ENCODE measurements at places on chromosomes 11 and 22.
A peak's percentile ranks its signal among the peaks of the same experiment; 100 is the strongest.

GRCh38 chr11:89381094-89381493 is 110.1 kb downstream of the NOX4 start:
- H3K27me3 ChIP-seq, result no peaks in the 10 kb centered on the region
- peaks cover 4% of the 10 kb centered on the region for H3K36me3 ChIP-seq
- peak; percentile 94 for DNase-seq
- H3K4me3 ChIP-seq, result no peak overlapping the region
- peaks cover 3% of the 10 kb centered on the region for H3K4me1 ChIP-seq
- H3K27ac ChIP-seq, result peak overlapping the region; percentile 98

- no peaks in the 10 kb centered on the region for H3K27me3 ChIP-seq
- H3K27ac ChIP-seq, result no peak overlapping the region
- no peaks in the 10 kb centered on the region for H3K36me3 ChIP-seq
- H3K4me3 ChIP-seq, result no peak overlapping the region
- no peak for DNase-seq
- H3K4me1 ChIP-seq, result peaks cover 2% of the 10 kb centered on the region
Measured at GRCh38 chr11:70948398-70948797, 304.0 kb downstream of the SHANK2 start.

DNA sequence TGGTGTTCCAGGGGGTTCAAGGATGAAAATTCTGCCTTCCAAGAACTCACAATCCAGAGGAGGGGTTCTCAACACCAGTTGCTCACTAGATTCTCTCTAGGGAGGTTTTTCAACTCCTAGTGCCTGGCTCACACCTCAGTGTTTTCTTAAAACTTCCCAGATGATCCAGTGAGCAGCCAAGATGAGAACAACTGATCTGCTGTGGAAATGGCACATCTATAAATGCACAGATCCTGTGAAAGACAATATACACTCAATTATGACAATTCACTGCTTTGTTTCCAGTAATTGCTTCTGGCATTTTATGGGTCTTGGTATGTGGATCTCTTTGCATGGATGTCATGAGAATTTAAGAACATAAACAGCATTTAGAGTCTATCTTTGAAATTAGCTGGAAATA is 45.2 kb upstream of the PRSS23 start:
- no peak overlapping the region for H3K4me3 ChIP-seq
- H3K4me1 ChIP-seq, result peaks cover 1% of the 10 kb centered on the region
- no peaks in the 10 kb centered on the region for H3K36me3 ChIP-seq
- no peaks in the 10 kb centered on the region for H3K27me3 ChIP-seq
- DNase-seq, result no peak

DNA sequence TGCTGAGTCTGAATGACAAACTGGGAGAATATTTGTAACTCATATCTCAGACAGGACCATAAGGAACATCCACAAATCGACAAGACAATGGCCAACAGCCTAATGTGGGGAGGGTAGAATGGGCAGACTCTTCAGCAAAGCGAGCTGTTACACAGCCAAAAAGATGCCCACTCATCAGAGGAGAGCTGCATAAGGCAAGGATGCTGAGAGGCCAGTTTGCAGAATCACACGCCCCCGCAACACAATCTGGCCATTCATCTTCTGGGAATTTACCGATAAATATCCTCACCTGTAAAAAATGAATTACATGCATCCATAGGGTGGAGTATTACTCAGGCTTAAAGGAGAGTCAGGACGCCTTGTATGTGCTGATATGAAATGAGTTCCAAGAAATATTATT is 57.5 kb upstream of the SLC22A12 start:
- peaks cover 2% of the 10 kb centered on the region for H3K4me1 ChIP-seq
- H3K4me3 ChIP-seq, result no peak overlapping the region
- no peak for DNase-seq
- no peaks in the 10 kb centered on the region for H3K36me3 ChIP-seq
- H3K27me3 ChIP-seq, result peaks cover 68% of the 10 kb centered on the region
- H3K27ac ChIP-seq, result no peak overlapping the region

- no peaks in the 10 kb centered on the region for H3K4me1 ChIP-seq
- no peaks in the 10 kb centered on the region for H3K27me3 ChIP-seq
Measured at GRCh38 chr11:35600331-35600838, 17.9 kb upstream of the FJX1 start.

- no peaks in the 10 kb centered on the region for H3K36me3 ChIP-seq
- no peak for DNase-seq
- no peak overlapping the region for H3K4me3 ChIP-seq
- no peak overlapping the region for H3K27ac ChIP-seq
- no peaks in the 10 kb centered on the region for H3K27me3 ChIP-seq
Measured at GRCh38 chr11:27596388-27596787, 89.8 kb upstream of the LIN7C start.

DNA sequence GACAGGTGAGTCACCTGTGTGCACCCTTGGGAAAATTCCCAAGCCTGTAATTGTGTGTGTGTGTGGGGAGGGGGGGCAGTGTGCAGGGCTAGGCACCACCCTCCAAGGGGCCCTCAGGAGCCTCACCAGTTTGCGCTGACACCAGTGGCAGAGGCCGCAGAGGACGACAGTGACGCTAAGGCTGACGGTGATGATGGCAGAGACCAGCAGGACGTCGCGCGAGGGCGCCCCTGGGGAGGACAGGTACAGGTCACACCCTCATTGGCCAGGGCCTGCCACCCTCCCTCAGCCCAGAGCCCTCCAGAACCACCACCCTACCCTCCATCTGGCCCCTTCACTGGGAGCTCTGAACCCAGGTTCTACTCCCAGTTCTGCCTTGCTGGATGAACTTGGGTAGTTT is 24.9 kb downstream of the SYT7 start:
- H3K27ac ChIP-seq, result no peak overlapping the region
- peaks cover 94% of the 10 kb centered on the region for H3K27me3 ChIP-seq
- DNase-seq, result no peak

DNA sequence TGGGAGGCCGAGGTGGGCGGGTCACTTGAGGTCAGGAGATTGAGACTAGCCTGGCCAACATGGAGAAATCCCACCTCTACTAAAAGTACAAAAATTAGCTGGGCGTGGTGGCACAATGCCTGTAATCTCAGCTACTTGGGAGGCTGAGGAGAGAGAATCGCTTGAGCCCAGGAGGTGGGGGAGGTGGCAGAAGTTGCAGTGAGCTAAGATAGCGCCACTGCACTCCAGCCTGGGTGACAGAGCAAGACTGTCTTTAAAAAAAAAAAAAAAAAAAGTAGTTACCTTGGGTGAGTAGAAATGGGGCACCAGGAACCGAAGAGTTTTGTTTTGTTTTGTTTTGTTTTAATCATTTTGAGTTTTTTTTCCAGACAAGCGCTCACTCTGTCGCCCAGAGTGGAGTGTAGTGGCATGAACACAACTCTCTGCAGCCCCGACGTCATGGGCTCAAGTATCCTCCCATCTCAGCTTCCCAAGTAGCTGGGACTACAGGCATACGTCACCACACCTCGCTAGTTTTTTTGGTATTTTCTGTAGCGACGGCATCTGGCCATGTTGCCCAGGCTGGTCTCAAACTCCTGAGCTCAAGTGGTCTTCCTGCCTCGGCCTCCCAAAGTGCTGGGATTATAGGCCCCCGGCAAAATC is 15.8 kb downstream of the THAP12 start:
- no peaks in the 10 kb centered on the region for H3K4me1 ChIP-seq
- H3K27me3 ChIP-seq, result no peaks in the 10 kb centered on the region
- no peak overlapping the region for H3K4me3 ChIP-seq
- H3K27ac ChIP-seq, result no peak overlapping the region

- no peak for DNase-seq
- H3K4me1 ChIP-seq, result no peaks in the 10 kb centered on the region
- H3K4me3 ChIP-seq, result no peak overlapping the region
- H3K36me3 ChIP-seq, result no peaks in the 10 kb centered on the region
- no peak overlapping the region for H3K27ac ChIP-seq
- no peaks in the 10 kb centered on the region for H3K27me3 ChIP-seq
Measured at GRCh38 chr11:123775289-123775688, 21.0 kb upstream of the OR6X1 start.

DNA sequence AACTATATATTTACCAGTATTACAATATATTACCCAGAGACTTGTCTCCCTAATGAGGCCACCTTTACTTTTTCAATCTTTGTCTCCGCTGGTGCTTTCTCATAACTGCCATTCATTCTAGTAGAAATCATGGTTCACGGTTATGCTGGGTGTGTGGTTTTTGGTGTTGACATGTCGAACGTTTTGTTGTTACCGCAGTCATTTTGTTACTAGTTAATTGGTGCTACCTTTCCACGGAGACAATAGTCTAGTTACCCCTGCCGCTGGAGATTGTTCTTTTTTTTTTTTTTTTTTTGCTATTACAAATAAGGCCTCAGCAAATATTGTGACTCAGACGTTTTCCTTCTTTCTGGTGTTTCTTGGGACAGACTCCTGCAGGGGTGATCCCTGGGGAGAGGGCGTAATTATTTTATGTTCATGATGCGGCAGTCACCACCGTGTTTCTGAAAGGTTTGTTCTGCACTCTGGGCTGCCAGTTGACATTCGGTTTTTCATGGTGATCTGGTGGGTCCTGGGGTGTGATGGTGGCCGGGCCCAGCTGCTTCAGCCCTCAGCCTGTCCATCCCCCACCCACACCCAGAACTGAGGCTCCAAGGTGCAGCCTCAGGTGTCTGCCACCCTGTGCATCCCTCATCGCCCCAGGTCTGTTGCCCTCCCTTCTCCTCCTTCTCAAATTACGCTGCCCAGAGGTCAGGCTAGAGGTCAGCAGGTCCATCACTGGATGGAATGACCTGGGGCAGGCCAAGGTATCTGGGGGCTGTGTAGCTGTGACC is 28.6 kb downstream of the LRP5 start:
- H3K4me1 ChIP-seq, result peaks cover 46% of the 10 kb centered on the region
- DNase-seq, result peak; percentile 11
- no peak overlapping the region for H3K4me3 ChIP-seq

DNA sequence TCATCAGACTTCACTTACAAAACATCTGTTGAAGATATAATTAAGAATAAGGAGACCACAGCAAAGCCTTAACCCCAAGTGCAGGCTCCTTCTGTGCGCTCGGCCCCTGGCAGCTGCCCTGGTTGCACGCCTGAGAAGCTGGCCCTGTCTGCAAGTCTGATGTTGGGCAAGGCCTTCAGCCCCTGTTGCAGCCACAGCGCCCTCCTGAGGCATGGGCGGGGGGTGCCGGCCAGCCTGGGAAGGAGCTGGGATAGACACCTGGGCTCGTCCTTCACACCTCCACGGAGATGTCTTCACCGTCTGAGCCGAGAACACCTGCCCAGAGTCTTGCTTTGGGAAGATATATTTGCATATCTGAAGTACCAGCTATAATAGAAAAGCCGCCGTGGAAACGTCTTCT is 104.1 kb downstream of the MPPED1 start:
- H3K4me1 ChIP-seq, result no peaks in the 10 kb centered on the region
- no peak for DNase-seq
- H3K27me3 ChIP-seq, result peaks cover 4% of the 10 kb centered on the region
- no peak overlapping the region for H3K27ac ChIP-seq
- no peaks in the 10 kb centered on the region for H3K36me3 ChIP-seq

- DNase-seq, result no peak
- no peaks in the 10 kb centered on the region for H3K27me3 ChIP-seq
- H3K27ac ChIP-seq, result no peak overlapping the region
- H3K4me3 ChIP-seq, result no peak overlapping the region
Measured at GRCh38 chr11:80810695-80811094, 1369.9 kb upstream of the TENM4 start.

All from mesenchymal stem cell (in vitro differentiated cells and primary cell).